ENCODE measurements at places on chromosomes 6 and 20.

DNA sequence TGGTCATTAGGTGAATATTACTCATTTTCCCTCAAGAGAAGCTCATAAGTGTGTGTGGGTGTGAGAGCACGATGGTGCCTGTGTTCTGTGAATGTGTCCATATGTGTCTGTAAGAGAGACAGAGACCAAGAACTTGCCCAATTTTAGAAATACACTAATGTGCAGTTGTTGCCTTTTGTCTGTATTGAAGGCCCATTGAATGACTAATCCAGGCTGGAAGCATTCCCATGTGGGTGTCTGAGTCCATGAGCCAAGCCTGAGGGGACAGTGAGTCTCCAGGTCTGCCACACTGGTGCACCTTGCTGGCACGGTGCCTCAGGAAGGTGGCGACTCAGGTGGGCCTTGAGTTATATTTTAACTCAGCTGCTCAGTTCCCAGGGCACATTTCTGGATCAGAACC lies 25.5 kb upstream of the ASXL1 start:
- peak; percentile 31 for DNase-seq

- DNase-seq, result no peak
Measured at GRCh38 chr6:135789375-135790050, 62.0 kb upstream of the PDE7B start.

GRCh38 chr20:63056236-63057170 lies 49.7 kb upstream of the BHLHE23 start:
- DNase-seq, result peak; percentile 41

DNA sequence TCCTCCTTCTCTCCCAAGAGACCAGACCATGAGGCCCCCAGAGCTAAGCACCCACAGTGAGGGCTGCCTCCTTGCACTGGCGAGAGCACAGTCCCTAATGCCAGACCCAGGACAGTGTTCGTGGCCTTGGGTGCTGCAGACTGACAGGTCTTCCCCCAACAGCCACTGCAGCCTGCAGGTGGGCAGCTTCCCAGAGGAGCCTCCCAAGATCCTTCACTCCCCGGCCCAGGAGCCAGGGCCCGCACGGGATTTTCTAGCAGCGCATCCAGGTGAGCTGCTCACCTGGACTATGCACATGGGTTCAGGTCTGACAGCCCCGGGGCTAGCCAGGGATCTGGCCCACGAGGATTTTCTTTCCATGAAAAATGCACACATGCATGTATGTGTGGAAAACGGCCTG lies 41.7 kb downstream of the SUMO4 start:
- DNase-seq, result no peak

DNA sequence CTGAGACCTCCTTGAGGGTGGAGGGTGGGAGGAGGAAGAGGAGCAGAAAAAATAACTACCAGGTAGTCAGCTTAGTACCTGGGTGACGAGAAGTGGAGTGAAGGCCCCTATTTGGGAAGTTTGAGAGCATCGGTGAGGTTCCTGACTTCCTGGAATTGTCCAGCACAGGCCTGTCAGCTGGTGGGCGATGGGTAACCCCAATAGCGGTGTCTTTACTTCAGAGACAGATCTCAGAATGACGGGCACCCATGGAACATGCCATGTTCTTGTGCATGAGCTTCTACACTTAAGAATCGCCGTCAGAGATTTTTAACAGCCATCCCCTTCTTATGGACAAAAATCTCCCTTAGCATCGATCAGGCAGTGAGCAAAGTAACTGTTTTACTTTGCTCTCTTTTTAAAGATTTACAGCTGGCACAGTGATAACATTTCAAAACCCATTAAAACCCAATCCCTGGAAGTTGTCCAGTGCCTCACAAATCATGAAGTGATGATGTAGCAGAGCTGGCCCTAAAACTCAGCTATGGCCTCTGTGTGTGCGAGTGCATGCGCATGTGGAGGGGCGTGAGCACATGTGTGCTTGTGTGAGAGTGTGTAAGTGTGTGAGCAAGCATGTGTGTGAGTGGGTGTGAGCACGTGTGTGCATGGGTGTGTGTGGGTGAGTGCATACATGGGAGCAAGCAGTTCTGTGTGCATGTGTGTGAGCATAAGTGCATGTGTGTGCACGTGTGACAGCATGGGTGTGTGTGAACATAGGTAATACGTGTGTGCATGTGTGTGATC lies 85.2 kb downstream of the DLL1 start:
- DNase-seq, result no peak

DNA sequence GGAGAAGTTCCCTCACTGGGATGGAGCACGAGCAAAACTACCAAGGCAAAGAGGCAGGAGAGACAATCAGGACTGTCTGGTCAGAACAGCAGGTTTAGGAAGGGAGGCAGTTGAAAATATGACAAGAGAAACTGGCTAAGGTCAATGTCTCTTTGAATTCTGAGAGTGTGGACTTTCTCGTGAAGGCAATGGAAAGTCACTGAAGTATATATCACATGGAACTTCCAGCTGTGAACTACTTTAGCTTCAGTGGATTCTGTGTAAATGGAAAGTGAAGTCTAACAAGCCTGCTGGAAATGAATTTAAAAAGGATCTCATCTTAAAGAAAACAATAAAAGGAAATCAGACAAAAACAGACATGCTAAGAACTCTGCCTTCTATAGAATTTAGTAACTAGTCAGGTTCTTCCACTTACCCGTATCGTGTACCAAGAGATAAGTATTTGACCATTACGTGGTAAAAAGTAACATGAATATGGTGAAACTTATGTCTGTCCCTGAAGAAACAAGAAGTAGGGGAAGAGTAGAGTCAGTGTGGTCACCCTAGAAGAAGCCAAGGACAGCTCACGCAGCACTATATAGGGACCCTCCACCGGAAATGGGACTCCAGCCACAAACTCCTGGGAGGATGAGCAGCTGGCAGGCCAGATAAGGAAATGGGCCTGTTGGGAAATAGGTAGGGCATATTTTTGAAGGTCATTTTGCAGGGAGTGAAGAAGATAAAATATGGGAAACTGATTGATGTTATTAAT lies 123.4 kb downstream of the MAP7 start:
- no peak for DNase-seq

- no peak for DNase-seq
Measured at GRCh38 chr6:104541411-104541810, 318.3 kb downstream of the HACE1 start.

GRCh38 chr6:145929037-145929633 lies 35.0 kb downstream of the SHPRH start:
- DNase-seq, result no peak

DNA sequence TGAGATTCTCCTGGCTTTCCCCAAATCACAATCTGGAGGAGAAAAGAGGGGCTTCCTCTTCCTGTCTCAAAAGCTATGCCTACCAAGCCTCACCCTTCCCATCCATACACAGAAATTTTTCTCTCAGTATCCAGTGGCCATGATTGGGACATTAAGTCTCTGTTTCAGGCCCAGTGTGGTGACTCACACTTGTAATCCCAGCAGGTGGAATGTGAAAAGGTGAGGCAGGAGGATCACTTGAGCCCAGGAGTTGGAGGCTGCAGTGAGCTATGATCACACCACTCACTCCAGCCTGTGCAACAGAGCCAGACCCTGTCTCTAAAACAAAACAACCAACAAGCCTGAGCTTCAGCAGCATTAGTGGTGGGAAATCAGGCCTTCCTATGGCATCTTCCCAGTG lies 210.0 kb downstream of the OGFRL1 start:
- DNase-seq, result no peak

DNA sequence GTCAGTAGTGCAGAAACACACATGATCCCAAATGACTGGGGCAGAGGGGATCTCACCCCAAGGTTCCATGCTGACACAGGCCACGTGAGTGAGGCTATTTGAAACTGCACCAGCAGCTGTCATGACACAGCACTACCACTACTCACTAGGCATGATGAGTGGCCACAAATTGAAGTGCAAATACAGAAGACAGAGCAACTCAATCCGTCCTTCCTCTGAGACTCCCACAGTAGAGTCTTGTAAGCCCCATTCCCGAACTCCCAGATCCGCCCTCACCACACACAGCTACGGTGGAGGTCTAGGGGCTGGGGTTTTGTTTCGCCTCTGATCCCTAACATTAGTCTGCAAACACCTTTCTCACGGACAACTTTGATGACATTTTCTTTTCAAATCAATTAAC lies 113.3 kb upstream of the NUP153 start:
- DNase-seq, result no peak

DNA sequence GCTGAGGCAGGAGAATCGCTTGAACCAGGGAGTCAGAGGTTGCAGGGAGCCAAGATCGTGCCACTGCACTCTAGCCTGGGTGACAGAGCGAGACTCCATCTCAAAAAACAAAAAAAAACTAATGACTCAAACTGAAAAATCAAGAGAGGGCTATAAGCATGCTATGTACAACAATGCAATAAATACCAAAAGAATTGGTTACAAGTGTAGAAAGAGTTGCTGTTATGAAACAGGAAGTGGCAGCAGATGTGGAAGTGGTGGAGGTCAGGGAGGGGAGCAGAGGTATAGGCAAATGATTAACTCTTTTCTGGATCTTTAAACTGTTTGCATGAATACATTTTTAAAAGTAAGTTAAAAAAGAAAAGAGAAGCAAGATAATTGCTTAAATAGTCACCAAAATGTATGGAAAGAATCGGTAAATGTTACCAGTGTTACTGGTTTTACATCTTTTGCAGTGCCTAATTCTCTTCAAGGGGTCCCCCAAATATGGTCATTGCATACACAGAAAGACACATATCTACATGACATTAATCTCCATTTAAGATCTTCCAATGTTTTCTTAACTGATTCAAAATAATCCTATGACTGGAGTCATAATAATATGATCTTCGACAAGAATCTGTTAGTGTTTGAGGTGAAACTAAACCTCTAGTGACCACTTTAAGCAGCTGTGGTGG lies 15.0 kb downstream of the CALHM6 start:
- no peak for DNase-seq

DNA sequence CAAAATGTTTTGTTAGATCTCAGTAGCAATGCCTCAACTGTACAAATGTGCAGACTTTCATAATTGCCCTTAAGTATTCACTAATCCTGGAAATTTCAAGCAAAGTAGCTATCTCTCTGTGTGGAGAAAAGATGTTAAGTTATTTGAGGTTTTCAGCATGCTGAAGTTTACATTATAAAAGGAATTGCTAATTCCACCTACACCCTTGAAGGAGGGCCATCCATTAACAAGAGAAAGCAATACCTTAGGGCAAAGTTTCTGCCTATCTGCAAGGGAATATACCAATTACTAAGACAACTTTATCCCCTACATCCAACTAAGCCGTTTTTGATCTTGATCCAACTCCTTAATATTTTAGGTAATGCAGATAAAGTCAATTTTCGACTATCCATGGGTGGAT lies 380.7 kb upstream of the BTBD3 start:
- no peak for DNase-seq

DNA sequence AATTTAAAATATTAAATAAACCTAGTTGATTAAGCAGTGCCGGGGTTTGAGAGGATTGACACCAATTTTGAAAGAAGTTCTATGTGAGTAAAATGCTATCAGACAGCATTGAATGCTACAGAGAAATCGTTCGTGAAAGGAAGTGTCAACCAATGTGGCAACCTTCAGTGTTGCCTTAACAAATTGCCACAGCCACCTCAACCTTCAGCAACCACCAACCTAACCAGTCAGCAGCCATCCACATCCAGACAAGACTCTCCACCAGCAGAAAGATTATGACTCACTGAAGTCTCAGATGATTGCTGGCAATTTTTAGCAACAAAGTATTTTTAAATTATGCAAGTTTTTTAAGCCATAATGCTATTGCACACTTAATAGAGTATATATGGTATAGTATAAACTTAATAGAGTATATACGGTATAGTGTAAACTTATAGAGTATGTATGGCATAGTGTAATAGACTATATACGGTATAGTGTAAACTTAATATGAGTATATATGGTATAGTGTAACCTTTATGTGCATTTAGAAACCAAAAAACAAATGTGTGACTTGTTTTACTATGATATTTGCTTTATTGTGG lies 65.3 kb upstream of the ID4 start:
- DNase-seq, result no peak

GRCh38 chr20:35311409-35311808 lies 19.2 kb upstream of the FAM83C start:
- peak; percentile 82 for DNase-seq

DNA sequence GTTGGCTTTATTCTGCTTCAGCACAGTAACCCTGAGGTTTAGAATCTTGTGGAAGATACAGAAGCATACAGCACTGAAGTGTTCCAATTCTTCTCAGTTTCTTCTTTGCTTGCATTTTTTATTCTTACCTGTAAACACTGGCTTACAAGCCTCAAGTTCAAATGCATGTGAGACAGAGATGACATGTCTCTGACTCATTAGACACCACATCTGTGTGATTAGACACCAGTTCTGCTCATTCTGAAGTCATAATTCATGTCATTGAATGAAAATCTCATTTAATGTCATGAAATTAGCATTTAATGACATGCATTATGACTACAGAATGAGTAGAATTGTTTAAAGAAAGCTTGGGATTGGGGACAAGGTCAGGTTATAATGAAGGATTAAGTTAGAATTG lies 5.8 kb downstream of the GZF1 start:
- DNase-seq, result no peak

DNA sequence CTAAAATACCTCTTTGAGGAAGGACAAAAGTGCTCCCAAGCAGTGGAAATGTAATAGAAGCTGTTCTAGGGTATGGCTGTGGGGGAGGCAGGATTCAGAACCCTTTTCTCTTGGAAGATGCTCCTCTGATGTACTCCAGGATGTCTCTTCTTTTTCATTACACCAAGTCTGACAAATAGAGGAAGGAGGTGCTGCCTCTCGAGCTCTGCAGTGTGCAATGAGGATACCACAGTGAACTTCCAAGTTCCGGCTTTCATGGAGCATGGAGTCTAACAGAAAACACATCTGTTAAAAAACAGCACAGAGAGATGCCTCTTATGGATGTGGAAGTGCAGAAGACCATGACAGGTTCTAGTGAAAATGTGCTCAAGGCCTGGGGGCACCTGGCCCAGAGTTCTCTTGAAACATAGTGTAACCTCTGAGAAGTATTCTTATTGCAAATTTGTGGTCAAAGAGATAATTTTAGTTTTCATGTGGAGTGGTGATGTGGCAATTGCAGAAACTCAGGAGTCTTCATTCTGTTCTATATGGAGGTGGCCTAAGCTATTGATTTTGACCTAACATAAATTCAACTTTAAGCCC lies 362.0 kb upstream of the CITED2 start:
- no peak for DNase-seq

DNA sequence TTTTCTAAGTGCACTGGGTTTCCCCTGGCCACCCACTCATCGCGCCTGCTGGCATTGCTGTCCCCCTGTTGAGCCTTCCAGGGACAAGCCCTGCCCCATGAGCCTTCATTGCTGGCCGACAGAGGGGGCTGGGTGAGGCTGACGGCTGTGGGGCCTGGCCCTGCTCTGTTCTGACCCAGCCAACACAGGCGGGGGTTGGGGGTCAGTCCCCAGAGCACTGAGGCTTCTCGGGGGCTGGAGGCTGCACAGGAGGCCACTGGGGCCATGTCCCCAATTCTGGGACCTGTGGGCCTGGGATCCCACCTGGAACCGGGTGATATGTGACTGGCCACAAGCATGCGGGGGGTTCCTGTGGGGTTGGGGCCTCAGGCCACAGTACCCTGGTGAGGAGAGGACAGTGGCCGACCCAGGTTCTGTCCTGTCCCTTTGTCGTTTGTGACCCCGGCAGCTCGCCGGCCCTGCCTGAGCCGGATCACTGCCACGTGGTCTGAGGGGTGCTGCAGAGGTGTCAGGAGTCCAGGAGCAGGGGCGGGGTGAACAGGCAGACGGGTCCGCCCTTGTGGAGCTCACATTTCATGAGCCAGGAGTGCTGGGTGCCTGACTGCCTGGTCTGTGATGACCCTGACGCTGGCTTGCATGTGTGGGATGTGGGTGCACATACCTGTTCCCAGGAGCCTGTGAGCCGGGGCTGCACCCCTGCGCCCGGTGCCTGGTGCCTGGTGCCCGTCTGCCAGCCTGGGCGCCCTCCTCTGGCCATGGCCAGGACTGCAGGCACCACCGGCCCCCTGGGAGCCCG lies 2.1 kb upstream of the COL20A1 start:
- peak; percentile 76 for DNase-seq

- DNase-seq, result no peak
Measured at GRCh38 chr6:15921243-15921642, 207.6 kb upstream of the MYLIP start.
